ENCODE measurements at places on chromosomes 11 and 22.

- no peak for DNase-seq
These were observed 60.2 kb downstream of the LRP5 start for GRCh38 chr11:68372625-68373024.

DNA sequence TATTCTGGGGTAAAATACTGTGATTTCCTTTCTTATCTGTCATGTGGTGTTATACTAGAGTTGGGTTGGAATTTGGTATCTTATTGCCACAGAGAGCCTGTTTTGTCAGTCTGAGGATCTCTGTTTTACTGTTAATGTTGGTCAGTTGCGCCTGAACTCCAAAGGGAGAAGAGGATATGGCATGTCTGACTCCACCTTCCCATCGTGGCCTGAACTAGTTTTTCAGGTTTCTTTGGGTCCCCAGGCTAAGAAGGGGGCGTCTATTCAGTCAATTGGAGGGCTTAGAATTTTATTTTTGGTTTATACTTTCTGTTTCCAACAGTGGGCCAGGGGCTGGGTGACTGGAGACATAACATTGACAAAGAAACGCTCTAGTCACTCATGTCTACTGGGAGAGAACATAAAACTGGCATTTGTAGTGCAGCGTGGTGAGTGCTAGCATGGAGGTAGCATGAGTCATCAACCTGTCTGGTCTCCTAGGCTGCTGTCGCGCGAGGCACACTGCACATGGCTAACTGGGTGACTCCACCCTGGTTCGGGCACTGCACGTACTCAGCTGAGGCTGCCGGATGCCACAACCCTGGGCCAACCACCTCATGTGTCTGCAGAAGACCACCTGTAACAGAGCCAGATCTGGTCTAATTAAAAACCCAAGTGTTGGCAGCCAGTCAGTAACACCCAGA, 120.1 kb upstream of the OR9Q1 start:
- no peak for DNase-seq

- DNase-seq = no peak
These were observed 210.4 kb upstream of the PITPNB start for GRCh38 chr22:28129319-28129962.

DNA sequence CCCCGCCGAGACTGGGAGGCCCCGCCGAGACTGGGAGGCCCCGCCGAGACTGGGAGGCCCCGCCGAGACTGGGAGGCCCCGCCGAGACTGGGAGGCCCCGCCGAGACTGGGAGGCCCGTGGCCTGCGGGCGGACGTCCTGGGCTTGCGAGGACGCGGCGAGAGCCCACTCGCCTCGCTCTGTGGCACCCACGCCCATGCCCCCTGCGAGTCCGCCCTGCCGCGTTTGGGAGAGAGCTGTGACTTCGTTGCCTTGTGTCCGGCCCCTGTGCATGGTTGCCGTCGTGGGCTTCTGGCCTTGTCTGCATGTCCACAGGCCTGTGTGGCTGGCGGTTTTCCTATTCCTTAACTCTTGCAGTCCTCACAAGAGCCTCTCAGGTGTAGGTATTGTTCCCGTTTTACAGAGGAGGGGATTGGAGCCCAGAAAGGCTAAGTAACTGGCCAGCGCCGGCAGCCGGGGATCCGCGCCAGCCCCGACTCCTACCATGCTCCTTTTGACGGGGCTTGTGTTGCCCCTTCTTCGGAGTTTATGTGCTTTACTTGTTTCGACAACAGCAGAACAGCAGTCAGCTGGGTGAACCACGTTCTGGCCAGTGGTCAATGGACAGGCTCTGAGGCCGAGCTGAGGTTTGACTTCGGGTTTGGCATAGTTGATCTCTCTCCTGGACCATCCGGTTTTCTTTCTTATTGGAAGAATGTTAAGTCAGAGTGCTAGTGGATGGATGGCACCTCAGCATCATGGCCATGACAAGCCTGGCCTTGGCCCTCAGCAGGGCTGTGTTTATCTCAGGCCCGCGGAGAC, 741 bp downstream of the PHRF1 start:
- DNase-seq = no peak

DNA sequence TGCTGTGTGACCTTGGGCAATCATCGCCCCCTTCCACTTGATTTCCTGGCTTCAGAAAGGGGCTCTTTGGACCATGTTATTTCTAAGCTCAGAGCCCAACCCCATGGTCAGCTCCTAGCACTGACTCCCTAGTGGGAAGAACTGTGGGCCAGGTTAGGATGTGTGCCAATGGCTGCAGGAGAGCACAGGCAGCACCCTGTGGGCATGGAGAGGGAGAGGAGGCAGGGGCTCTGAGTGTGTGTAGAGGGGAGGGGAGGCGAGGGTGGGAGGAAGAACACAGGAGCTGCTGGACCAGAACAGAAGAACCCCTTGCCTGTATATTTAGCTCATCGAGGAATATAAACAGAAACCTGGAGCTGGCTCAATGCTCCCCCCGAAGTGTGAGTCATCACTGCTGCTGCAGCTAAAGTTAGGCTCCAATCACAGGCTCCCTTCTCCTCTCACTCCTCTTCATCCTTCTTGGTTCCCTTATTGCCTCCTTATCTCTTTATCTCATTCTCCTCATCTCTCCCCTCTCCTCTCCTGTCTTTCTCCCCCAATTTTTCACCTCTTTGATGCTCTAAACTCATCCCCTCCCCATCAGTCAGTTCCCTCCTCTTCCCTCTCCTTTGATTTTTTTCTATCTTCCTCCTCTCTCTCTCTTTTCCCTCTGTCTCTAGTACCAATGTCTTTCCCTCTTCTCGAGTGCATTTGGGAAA, 14.5 kb upstream of the RPS19BP1 start:
- DNase-seq = no peak

DNA sequence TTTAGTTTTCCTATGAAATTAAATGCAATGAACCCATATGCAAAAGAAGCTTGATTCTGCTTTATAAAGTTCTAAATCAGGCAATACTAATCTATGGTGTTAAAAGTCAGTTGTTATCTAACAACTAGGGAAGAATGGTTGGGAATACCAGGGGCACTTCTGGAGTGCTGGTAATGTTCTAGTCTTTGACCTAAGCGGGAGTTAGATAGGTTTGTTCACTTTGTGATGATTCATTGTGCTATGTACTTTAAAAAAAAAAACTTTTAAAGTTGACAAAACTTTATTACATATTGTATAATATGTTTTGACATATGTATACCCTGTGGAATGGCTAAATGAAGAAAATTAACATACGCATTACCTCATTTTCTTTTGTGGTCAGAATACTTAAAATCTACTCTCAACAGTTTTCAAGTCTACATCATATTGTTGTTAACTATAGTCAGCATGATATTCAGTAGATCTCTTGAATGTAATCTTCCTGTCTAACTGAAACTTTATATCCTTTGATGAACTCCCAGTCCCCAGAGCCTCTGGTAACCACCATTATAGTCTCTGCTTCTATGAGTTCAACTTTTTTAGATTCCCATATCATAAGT, 39.2 kb downstream of the BIRC2 start:
- no peak for DNase-seq

GRCh38 chr11:13669544-13670488, 1.3 kb downstream of the FAR1 start:
- no peak for DNase-seq

GRCh38 chr11:95487391-95487790, 256.4 kb upstream of the SESN3 start:
- no peak for DNase-seq

Measured in stimulated activated CD4-positive, alpha-beta T cell treated with anti-CD3 and anti-CD28 coated beads, Interleukin-15, amount 100 ng/mL, for 1 hour (primary cell).